ENCODE measurements at places on chromosomes 12 and 14. TPM values are rescaled to one million over a fixed set of nuclear protein-coding genes. Genes with fewer than 3 reads are reported as not detected.

- peaks cover 13% of the 10 kb centered on the region for H3K27me3 ChIP-seq
- H3K4me3 ChIP-seq: no peak overlapping the region
- no peaks in the 10 kb centered on the region for H3K4me1 ChIP-seq
- no peak for DNase-seq
These were observed 19.5 kb downstream of the PTGDR start for GRCh38 chr14:52286661-52287649.

- no peaks in the 10 kb centered on the region for H3K4me1 ChIP-seq
- H3K27me3 ChIP-seq: no peaks in the 10 kb centered on the region
- DNase-seq: no peak
- no peak overlapping the region for H3K27ac ChIP-seq
- no peaks in the 10 kb centered on the region for H3K36me3 ChIP-seq
These were observed 850.3 kb downstream of the GALC start for GRCh38 chr14:87142551-87143211.

DNA sequence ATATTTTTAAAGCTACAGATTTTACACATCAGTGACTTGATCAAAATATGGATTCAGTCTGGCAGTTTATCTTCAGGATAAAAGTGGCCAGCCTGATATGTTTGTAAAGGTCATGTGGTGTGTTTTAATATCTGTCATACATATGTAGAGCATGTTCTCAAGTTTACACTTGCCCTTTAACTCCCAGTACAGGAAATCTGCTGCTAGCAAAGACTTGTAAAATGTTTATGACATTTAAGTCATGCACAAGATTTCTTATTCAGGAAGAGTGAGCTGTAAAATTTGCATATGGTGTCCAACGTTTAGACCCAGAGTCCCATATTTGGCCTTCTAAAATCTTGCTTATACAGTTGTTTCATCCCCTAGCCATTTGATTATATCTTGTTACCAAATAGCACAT lies 197.5 kb upstream of the FLRT2 start:
- no peak overlapping the region for H3K27ac ChIP-seq
- no peaks in the 10 kb centered on the region for H3K27me3 ChIP-seq
- no peaks in the 10 kb centered on the region for H3K36me3 ChIP-seq
- no peak for DNase-seq
- H3K4me1 ChIP-seq: peaks cover 14% of the 10 kb centered on the region
- H3K4me3 ChIP-seq: no peak overlapping the region

GRCh38 chr12:31368666-31369361 lies 42.9 kb upstream of the SINHCAF start:
- DNase-seq: no peak
- H3K27me3 ChIP-seq: no peaks in the 10 kb centered on the region
- peaks cover 17% of the 10 kb centered on the region for H3K4me1 ChIP-seq
- no peak overlapping the region for H3K4me3 ChIP-seq
- H3K36me3 ChIP-seq: no peaks in the 10 kb centered on the region

DNA sequence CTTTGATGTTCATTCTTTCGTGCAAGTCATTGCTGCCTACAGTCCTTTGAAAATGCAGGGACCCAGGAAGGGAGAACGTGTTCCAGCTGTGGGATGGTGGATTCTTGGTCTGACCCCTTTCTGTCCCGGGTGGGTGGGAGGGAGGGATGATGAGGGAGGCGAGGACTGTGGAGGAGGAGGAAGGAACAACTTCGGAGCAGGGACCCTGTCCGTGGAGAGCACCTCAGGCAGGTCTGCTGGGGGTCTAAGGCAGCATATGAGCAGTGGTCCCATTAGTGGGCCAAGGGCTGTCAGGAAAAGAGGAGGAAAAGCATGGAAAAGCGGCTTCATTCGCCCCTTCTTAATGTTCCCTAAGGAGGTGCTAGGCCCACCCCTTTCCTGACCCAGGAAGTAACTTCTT lies 36.0 kb downstream of the CACNA2D4 start:
- H3K4me3 ChIP-seq: no peak overlapping the region
- no peaks in the 10 kb centered on the region for H3K36me3 ChIP-seq
- no peaks in the 10 kb centered on the region for H3K4me1 ChIP-seq
- no peak for DNase-seq
- no peak overlapping the region for H3K27ac ChIP-seq

GRCh38 chr12:48940181-48940580 lies 14.9 kb upstream of the FKBP11 start:
- no peak overlapping the region for H3K27ac ChIP-seq
- peaks cover 47% of the 10 kb centered on the region for H3K36me3 ChIP-seq
- H3K4me1 ChIP-seq: no peaks in the 10 kb centered on the region

DNA sequence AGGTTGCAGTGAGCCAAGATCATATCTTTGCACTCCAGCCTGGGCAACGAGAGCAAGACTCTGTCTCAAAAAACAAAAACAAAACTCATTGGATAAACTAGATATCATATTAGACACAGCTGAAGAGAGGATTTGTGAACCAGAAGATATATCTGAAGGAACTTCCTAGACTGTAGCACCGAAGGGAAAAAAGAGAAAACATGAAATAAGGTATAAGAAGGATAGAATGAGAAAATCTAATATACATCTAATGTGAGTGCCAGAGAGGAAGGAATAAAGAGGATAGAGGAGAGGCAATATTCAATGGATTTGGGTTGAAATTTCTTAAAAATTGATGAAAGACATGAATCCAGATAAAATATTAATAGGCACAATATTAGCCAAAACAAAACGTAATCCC lies 22.5 kb downstream of the TMPRSS12 start:
- H3K4me1 ChIP-seq: no peaks in the 10 kb centered on the region
- DNase-seq: no peak
- H3K27me3 ChIP-seq: peaks cover 2% of the 10 kb centered on the region
- no peak overlapping the region for H3K4me3 ChIP-seq
- no peaks in the 10 kb centered on the region for H3K36me3 ChIP-seq
- no peak overlapping the region for H3K27ac ChIP-seq

DNA sequence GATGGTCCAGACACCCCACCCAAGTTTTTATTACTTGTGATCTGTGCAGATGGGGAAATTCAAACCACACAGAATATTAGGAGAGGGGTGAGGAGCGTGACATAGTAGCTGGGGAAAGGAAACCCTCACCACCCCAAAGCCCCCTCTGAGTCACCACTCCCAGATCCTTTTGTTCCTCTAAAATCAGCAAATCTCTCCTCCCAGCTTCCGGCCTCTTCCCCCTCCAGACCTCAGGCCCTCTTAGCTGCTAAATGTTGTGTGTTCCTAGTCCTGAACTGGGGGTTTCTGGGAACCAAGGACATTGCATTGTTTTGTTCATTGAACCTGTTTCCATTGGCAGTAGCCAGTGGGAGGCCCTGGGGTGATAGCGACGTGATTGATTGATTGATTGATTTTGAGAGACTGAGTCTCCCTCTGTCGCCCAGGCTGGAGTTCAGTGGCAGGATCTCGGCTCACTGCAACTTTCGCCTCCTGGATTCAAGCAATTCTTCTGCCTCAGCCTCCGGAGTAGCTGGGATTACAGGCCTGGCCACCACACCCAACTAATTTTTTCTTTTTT lies 5.9 kb upstream of the ORAI1 start:
- H3K4me1 ChIP-seq: peaks cover 4% of the 10 kb centered on the region
- no peak overlapping the region for H3K27ac ChIP-seq
- no peaks in the 10 kb centered on the region for H3K36me3 ChIP-seq
- no peaks in the 10 kb centered on the region for H3K27me3 ChIP-seq
- H3K4me3 ChIP-seq: no peak overlapping the region
- no peak for DNase-seq

- no peak overlapping the region for H3K27ac ChIP-seq
- H3K36me3 ChIP-seq: no peaks in the 10 kb centered on the region
- no peaks in the 10 kb centered on the region for H3K4me1 ChIP-seq
- no peaks in the 10 kb centered on the region for H3K27me3 ChIP-seq
These were observed 31.0 kb downstream of the GNPTAB start for GRCh38 chr12:101799774-101800173.

- H3K27ac ChIP-seq: no peak overlapping the region
- no peak overlapping the region for H3K4me3 ChIP-seq
- H3K27me3 ChIP-seq: no peaks in the 10 kb centered on the region
- H3K4me1 ChIP-seq: peaks cover 17% of the 10 kb centered on the region
- H3K36me3 ChIP-seq: no peaks in the 10 kb centered on the region
These were observed 11.7 kb downstream of the EPS8 start for GRCh38 chr12:15777355-15778012.

- H3K27me3 ChIP-seq: no peaks in the 10 kb centered on the region
- no peak overlapping the region for H3K27ac ChIP-seq
- no peaks in the 10 kb centered on the region for H3K36me3 ChIP-seq
- H3K4me3 ChIP-seq: no peak overlapping the region
These were observed 11.1 kb downstream of the TXNRD1 start for GRCh38 chr12:104226672-104227071.

DNA sequence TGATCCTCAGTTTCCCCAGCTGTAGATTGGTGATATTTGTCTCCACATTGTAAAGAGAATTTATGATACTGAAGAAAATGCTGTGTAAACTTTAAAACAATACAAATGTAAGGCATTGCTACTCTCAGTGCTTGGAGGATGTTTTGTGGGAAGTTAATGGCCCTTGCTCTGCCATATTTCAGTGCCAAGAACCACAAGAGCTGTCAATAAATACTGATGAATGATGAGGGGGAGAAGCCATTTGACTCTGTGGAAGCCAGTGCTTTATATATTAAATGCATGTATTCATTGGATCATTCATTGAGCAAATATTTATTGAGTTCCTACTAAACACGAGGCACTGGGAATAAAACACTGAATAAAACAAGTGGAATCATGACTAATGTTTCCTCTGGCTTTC lies 30.8 kb downstream of the CACNA1C start:
- no peak overlapping the region for H3K4me3 ChIP-seq
- DNase-seq: no peak
- H3K4me1 ChIP-seq: no peaks in the 10 kb centered on the region
- no peaks in the 10 kb centered on the region for H3K27me3 ChIP-seq
- no peaks in the 10 kb centered on the region for H3K36me3 ChIP-seq
- no peak overlapping the region for H3K27ac ChIP-seq

- peak overlapping the region; percentile 63 for H3K4me3 ChIP-seq
- no peak for DNase-seq
- peak overlapping the region; percentile 97 for H3K27ac ChIP-seq
These were observed 419 bp upstream of the ATXN7L3B start for GRCh38 chr12:74537126-74537706.

Gene RIN3
- 20.8 TPM for total RNA-seq

Gene POTEG
- total RNA-seq: not detected

Gene NKX2-1
- total RNA-seq: not detected

Gene KERA
- not detected for total RNA-seq

Gene GCH1
- total RNA-seq: 5.0 TPM
